ENCODE measurements at places on chromosomes 11 and 22. TPM values are rescaled to one million over a fixed set of nuclear protein-coding genes. Genes with fewer than 3 reads are reported as not detected.

Gene VWCE
- 0.85 TPM for total RNA-seq

Gene CDC45
- total RNA-seq = 23.6 TPM

Gene UBASH3B
- 31.4 TPM for total RNA-seq

Gene C22orf15
- not detected for total RNA-seq

Gene UPK3A
- total RNA-seq = not detected

Gene SLC2A11
- 8.9 TPM for total RNA-seq

Gene C22orf42
- not detected for total RNA-seq

Gene MMP27
- total RNA-seq = not detected

Gene ADM2
- total RNA-seq = 0.57 TPM

Gene ASPHD2
- 1.2 TPM for total RNA-seq

Gene CSF2RB
- total RNA-seq = not detected

Gene SPTBN2
- 8.6 TPM for total RNA-seq

Gene GGT1
- total RNA-seq = 97.2 TPM

Gene APOBEC3F
- 2.2 TPM for total RNA-seq

Gene FADS3
- total RNA-seq = 87.8 TPM

Gene FIBIN
- total RNA-seq = 0.02 TPM

Gene CRYBB1
- total RNA-seq = not detected

Gene PPM1F
- total RNA-seq = 16.5 TPM

Gene CBX7
- total RNA-seq = 1.2 TPM

Gene SLC22A25
- not detected for total RNA-seq

Gene NOX4
- not detected for total RNA-seq

Gene CNGA4
- 0.03 TPM for total RNA-seq

Gene DSCAML1
- total RNA-seq = 0.64 TPM

Gene CTSW
- total RNA-seq = 0.07 TPM

Gene GDPD5
- total RNA-seq = 9.0 TPM

Gene SLC25A18
- 0.85 TPM for total RNA-seq

Data from A549 treated with AZD2906 at 1 μM for 4 hours (cell line).